Natural killer cell (primary cell): ENCODE measurements at places on chromosomes 3 and 15.

GRCh38 chr3:140610544-140610943 lies 67.3 kb upstream of the TRIM42 start:
- H3K4me1 ChIP-seq = no peaks in the 10 kb centered on the region
- no peaks in the 10 kb centered on the region for H3K27me3 ChIP-seq
- no peak overlapping the region for H3K4me3 ChIP-seq
- no peak overlapping the region for H3K27ac ChIP-seq

GRCh38 chr3:63931290-63931689 lies 19.1 kb upstream of the SCAANT1 start:
- no peak overlapping the region for H3K4me3 ChIP-seq
- no peak for DNase-seq
- peaks cover 16% of the 10 kb centered on the region for H3K4me1 ChIP-seq

GRCh38 chr15:52100807-52101442 lies 11.7 kb downstream of the BCL2L10 start:
- no peaks in the 10 kb centered on the region for H3K36me3 ChIP-seq
- no peak for DNase-seq
- H3K4me3 ChIP-seq = no peak overlapping the region
- no peaks in the 10 kb centered on the region for H3K4me1 ChIP-seq

DNA sequence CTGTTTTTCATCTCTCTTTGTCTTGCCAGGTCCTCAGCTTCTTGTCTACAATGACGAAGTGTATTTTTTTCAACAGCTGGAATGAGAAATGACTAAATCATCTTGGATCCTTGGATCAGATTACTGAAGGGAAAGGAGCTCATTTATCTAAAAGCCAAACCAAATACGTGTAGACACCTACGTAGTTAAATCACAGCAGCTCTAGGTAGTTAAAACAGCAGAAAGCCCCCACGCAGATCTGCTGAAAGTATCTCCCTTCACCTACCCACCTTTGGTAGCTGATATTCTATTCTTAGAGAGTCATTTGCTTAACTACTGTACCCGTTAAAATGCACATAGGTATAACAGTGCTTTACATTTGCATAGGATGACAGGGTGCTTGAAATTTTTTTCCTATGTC lies 105.5 kb upstream of the WNT5A start:
- no peak for DNase-seq
- no peak overlapping the region for H3K27ac ChIP-seq
- H3K4me1 ChIP-seq = no peaks in the 10 kb centered on the region
- no peak overlapping the region for H3K4me3 ChIP-seq
- H3K36me3 ChIP-seq = no peaks in the 10 kb centered on the region

- no peaks in the 10 kb centered on the region for H3K36me3 ChIP-seq
- DNase-seq = no peak
- H3K27ac ChIP-seq = no peak overlapping the region
These were observed 30.3 kb upstream of the C15orf39 start for GRCh38 chr15:75171408-75171807.

- H3K4me1 ChIP-seq = no peaks in the 10 kb centered on the region
- no peaks in the 10 kb centered on the region for H3K27me3 ChIP-seq
- no peak for DNase-seq
- H3K36me3 ChIP-seq = no peaks in the 10 kb centered on the region
- H3K4me3 ChIP-seq = no peak overlapping the region
These were observed 33.7 kb downstream of the ARPP21 start for GRCh38 chr3:35673017-35673416.
